GM23248 (cell line): ENCODE measurements at places on chromosomes 1 and 21. TPM values are rescaled to one million over a fixed set of nuclear protein-coding genes. Genes with fewer than 3 reads are reported as not detected.

NAV1 gene
- total RNA-seq = 79.0 and 81.8 TPM in 2 replicates

OR2G6 gene
- not detected in 2 replicates for total RNA-seq

PTPN14 gene
- 49.1 and 49.8 TPM in 2 replicates for total RNA-seq

SPRR1A gene
- not detected in 2 replicates for total RNA-seq

ZNF695 gene
- 0.51 and 1.2 TPM in 2 replicates for total RNA-seq

SLC16A4 gene
- total RNA-seq = 28.1 and 34.3 TPM in 2 replicates

TBX15 gene
- 32.2 and 38.7 TPM in 2 replicates for total RNA-seq

KRTAP10-4 gene
- not detected in 2 replicates for total RNA-seq

POLR3GL gene
- total RNA-seq = 17.4 and 24.2 TPM in 2 replicates

COL11A1 gene
- 10.0 and 10.2 TPM in 2 replicates for total RNA-seq

HTR1D gene
- total RNA-seq = not detected in 2 replicates

DEPDC1 gene
- total RNA-seq = 9.9 and 14.7 TPM in 2 replicates

ZNF683 gene
- not detected in 2 replicates for total RNA-seq

CFAP141 gene
- total RNA-seq = not detected in 2 replicates

SLC16A1 gene
- total RNA-seq = 153 and 178 TPM in 2 replicates

SLFNL1 gene
- 0.11 TPM in 1 of 2 replicates, not detected in the other for total RNA-seq

UTS2 gene
- not detected in 2 replicates for total RNA-seq

EFHD2 gene
- 49.9 and 56.3 TPM in 2 replicates for total RNA-seq

LAMC1 gene
- 686 and 727 TPM in 2 replicates for total RNA-seq

S100A1 gene
- total RNA-seq = not detected in 2 replicates

ADAM15 gene
- total RNA-seq = 85.6 and 109 TPM in 2 replicates

FBXO28 gene
- total RNA-seq = 28.5 and 31.8 TPM in 2 replicates

SLC45A3 gene
- 1.2 and 1.8 TPM in 2 replicates for total RNA-seq
